Stimulated activated CD4-positive, alpha-beta T cell treated with anti-CD3 and anti-CD28 coated beads, Interleukin-4, amount 100 ng/mL, for 48 hours (primary cell): ENCODE measurements at places on chromosomes 6 and 20.

- no peak for DNase-seq
Measured at GRCh38 chr6:52149949-52150348, 36.2 kb upstream of the IL17A start.

DNA sequence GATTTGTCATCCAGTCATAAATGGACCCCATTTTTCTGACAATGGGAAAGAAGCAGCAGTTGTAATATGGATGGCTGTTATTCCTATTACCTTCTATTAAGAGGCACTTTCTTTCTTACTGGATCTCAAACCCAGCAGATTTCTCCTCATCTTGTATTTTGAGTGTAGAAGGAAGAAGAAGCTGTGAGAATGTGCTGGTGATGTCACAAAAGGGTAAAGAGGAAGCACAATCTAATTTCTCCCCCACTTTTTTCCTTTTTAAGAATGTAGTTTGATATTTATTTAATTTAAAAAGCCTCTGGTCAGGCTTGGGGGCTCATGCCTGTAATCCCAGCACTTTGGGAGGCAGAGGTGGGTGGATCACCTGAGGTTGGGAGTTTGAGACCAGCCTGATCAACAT is 100.0 kb upstream of the JARID2 start:
- DNase-seq, result no peak

GRCh38 chr6:16681260-16681873 is 79.9 kb downstream of the ATXN1 start:
- DNase-seq, result no peak

- no peak for DNase-seq
Measured at GRCh38 chr6:46925563-46926253, 4.0 kb upstream of the ADGRF5 start.

DNA sequence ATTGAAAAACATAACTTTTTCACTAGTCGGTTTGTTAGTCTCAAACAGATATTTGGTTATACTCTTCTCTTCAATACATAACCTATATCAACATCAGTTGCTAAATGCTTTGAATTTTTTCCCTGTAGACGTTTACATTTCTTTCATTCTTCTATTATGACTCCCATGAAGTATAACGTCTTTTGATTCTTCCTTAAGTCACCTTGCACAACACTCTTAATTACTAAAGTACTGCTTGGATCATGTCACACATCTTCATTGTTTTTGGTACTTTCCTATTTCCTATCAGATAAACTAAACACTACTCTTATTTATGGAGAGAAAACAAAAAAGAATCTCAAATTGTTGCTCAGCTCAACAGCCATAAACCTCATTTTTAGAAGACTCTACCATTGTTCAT is 23.0 kb upstream of the BMP5 start:
- no peak for DNase-seq

DNA sequence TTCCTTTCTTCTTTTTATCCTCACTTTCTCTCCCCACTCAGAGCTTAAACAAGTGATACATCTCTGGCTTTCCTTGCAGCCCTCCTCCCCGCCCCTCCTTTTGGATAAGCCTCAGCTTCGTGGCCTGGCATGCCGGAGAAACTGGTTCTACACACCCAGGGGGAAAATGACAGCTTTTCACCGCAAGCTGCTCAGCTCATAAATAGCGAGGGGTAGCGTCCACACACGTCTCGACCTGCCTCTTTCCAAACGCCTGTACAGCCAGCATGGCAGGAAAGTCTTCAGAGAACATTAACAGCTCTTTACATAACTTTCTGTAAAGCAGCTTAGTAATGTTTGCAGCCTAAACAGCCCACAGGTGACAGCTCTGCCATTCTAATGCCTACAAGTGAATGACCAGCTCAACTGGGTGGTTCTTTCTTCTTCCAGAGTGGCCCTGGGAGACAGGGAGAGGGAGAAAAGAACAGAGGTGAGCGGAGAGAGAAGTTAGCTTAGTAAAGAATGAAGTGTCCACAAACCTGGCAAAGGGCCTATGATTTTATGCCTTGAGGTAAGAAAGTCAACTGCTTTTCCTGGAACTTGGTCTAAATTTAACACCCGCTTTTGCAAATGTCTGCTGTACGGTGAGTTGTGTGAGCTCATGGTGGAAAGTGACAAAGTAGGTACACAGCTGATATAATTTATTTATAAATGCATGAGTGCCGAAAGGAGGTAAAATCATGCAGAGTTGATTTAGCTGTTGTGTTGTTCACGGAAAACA is 251.5 kb downstream of the TFAP2A start:
- DNase-seq, result no peak

DNA sequence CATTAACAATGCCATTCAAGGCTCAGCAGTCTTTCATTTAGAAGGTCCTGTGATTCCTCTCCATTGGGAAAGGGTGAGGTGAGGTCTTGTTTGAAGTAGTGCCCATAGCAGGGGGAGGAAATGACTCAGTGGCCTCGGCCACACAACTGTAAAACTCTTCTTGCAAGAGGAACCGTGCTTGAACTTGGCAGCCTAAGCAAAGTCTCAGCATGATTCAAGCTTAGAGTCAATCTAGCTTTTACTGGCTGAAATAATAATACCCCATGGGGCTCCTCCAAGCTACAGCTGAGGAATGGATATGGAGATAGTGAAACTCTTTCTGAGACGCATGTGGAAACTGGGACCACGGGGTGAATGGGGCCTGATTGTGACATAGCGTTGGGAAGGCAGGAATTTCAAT is 428.2 kb downstream of the BMP2 start:
- no peak for DNase-seq

DNA sequence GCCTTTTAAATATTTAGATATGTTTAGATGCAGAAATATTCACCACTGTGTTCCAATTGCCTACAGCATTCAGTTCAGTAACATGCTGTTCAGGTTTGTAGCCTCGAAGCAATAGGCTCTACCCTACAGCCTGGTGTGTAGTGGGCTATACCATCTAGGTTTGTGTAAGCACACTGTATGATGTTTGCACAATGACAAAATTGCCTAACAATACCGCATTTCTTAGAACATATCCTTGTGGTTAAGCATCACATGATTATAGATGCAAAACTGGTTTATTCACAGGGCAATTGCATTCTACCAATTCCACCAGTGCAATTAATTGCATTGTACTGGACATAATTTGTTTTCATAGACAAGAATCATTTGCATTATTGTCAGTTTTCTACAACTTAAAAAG is 7.9 kb upstream of the SLC22A16 start:
- DNase-seq, result no peak

- no peak for DNase-seq
Measured at GRCh38 chr6:155108070-155108820, 113.1 kb downstream of the TIAM2 start.

DNA sequence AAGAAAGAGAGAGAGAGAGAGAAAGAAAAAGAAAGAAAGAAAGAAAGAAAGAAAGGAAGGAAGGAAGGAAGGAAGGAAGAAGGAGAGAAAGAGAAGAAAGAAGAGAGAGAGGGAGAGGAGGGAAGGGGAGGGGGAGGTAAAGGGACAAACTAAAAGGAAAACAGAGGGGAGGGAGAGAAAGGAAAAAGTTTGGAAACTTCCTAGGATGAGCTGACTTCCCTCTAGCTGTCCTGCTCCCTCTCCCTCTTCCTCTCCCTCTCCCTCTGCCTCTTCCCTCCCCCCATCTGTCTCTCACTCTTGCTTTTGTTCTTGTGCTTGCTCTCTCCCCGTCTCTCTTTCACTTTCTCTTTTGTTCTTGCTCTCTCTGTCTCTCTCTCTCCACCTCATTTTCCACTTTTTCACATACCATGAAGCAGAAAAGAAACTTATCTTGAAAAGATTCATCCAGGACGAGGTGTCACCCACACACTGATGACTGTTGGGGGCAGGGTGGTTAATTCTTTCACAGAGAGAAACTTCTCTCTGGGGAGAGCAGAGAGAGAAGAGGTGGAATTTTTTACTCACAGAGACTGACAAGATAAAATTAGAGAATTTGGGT is 56.4 kb upstream of the DUSP22 start:
- no peak for DNase-seq

DNA sequence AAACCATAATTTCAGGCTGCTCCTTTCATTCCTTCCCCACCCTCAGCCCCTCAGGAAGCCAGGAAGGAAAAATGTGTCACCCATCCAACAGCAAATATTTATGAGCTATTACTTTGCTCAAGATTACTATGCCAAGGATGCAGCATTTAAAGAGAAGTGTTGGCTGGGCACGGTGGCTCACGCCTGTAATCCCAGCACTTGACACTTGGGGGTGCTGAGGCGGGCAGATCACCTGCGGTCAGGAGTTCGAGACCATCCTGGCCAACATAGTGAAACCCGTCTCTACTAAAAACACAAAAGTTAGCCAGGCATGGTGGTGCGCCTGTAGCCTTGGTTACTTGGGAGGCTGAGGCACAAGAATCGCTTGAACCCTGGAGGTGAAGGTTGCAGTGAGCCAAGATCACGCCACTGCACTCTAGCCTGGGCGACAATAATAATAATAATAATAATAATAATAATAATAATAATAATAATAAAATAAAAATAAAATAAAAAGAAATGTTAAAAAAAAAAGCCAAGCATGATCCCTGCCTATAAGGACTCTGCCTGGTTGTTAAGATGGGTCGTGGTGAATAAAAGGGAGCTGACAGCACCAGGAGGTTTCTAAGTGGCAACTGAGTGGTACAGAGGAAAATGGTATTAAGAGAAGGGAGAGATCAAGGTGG is 20.5 kb upstream of the TIAM2 start:
- DNase-seq, result no peak

GRCh38 chr6:1705183-1705582 is 95.5 kb downstream of the FOXC1 start:
- no peak for DNase-seq

GRCh38 chr6:10310330-10310653 is 104.6 kb downstream of the TFAP2A start:
- DNase-seq, result no peak

GRCh38 chr6:33169291-33170175 is 22.7 kb downstream of the COL11A2 start:
- no peak for DNase-seq

DNA sequence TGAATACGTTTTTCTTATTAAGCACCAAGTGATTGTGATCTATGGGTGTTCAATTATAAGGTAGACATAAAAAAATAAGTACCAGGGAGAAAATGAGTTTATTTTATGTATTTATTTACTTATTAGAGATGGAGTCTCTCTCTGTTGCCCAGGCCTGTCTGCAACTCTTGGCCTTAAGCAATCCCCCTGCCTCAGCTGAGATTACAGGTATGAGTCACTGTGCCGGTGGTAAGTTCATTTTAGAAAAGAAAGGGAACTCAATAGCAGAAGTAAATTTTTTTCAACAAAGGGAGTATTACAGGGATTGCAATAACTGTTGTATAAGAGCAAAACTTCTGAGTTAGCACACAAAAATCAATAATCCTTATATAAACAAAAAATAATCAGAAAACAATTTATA is 98.7 kb upstream of the FUT9 start:
- no peak for DNase-seq

- no peak for DNase-seq
Measured at GRCh38 chr6:43916924-43917877, 147.2 kb downstream of the VEGFA start.

- DNase-seq, result no peak
Measured at GRCh38 chr6:46948699-46949098, 27.0 kb upstream of the ADGRF5 start.

- DNase-seq, result no peak
Measured at GRCh38 chr6:152110886-152111820, 303.7 kb downstream of the ESR1 start.

GRCh38 chr6:150451807-150452427 is 83.1 kb downstream of the IYD start:
- DNase-seq, result no peak

GRCh38 chr6:156658966-156659821 is 118.0 kb upstream of the ARID1B start:
- DNase-seq, result no peak

GRCh38 chr6:132872923-132873322 is 58.6 kb downstream of the RPS12 start:
- no peak for DNase-seq

- DNase-seq, result no peak
Measured at GRCh38 chr6:5160206-5160605, 75.1 kb downstream of the PPP1R3G start.

DNA sequence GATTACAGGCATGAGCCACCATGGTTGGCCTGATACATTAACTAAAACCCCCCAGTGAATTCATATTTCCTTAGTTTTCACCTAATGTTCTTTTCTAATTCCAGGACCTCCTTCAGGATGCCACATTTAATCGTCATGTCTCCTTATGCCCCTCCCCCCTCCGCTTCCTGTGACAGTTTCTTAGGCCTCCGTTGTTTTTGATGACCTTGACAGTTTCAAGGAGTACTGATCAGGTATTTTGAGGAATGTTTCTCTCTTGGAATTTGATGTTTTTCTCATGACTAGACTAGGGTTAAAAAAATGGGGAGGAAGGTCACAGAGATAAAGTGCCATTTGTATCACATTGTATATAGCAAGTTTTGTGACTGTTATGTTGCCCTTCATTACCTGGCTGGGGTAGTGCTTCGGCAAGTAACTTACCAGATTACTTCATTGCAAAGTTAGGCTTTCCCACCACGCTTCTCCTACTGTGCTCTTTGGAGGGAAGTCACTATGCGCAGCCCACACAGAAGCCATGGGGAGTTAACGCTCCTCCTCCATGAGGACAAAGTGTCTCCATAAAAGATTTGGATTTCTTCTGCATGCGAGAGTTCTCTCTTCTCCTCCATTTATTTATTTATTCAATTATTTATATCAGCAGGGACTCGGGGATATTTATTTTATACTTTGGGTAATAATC is 99.5 kb downstream of the NCR2 start:
- no peak for DNase-seq

DNA sequence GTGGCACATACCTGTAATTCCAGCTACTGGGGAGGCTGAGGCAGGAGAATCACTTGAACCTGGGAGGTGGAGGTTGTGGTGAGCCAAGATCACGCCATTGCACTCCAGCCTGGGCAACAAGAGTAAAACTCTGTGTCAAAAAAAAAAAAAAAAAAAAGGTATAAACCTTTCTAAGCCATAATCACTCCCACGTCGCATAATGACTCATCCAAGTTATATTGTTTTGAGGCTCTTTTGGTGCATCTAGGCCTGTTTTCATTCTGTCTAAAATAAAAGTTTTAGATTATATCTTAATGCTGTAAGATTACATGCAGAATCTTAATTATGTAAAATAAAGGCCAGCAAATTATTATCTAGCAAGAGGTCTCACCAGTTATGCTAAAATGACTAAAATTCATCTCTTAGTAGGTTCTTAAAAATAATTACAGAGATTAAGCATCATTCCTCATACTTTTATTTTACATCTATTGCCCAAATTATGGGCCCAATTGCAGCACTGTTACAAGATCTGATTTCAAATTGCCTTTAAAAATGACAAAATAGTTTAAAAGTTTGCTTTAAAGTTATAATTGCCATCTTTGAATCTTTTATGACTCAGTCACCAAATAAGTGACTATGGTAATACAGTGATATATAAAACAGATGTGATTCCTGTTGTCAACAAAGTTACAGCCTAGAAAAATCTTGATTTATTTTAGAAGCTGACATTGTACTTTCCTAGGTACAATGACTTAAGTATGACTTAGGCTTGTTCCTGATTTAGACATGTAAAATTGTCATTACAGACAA is 10.4 kb upstream of the SUMO4 start:
- no peak for DNase-seq

DNA sequence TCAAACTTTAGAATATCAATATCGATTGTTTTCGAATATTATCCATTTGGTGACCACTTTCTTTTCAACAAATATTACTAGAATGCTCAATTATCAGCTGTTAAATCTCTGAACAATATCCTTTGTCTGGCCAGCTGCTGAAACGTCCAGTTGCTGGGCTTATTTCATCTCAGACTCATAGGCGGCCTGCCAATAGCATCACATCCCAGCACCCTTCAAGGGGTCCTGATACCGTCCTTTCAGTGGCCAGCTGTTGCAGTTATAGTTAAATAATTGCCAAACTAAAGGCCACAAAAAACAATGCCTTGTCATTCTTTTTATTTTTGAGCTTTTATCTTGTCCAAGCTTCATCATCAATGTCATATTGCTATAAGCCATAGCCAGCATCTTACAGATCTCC is 1006.8 kb upstream of the MANEA start:
- DNase-seq, result no peak
